ENCODE measurements at places on chromosomes 4 and X.

GRCh38 chr4:111696505-111696904 is 448.7 kb upstream of the FAM241A start:
- DNase-seq: no peak

DNA sequence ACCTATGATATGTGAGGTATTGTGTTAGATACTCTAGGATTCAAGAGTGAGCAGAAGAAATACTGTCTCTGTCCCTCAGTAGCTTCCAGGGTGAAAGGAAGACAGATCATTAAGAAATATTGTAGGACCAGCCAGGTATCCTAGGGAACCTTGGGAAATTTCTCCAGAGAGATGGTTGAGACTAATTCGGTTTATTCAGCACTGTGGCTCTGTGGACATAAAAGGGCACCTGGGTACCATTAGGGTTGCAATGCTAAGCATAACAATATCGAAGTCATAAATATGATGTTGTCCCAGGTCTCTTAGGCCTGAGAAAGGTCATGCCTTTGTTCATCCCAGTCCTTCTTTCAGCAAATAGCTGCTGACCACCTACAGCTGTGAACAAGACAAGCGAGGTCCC is 61.0 kb downstream of the FAM114A1 start:
- no peak for DNase-seq

- no peak for DNase-seq
These were observed 28.6 kb downstream of the ASB9 start for GRCh38 chrX:15241301-15241700.

DNA sequence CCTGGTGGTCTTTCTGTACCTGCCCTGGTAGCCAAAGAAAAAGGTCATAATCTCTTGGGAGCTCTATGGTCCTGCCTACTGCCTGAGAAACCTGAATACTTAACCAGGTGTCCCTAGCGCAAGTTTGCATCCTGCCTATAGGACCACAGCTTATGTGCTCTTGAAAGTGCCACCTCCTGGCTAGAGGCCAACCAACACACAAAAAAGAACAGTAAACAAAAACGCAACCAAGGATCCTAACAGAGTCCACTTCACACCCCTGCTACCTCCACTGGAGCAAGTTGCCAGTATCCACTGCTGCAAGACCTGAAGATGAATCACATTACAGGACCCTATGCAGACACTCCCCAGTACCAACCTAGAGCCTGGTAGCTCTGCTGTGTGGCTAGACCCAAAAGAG is 103.2 kb upstream of the PABPC5 start:
- DNase-seq: no peak

Measured in NCI-H1436 (cell line).